ENCODE measurements at places on chromosomes 2 and 18. TPM values are rescaled to one million over a fixed set of nuclear protein-coding genes. Genes with fewer than 3 reads are reported as not detected.

ZNF385B gene
- not detected for total RNA-seq

DNA sequence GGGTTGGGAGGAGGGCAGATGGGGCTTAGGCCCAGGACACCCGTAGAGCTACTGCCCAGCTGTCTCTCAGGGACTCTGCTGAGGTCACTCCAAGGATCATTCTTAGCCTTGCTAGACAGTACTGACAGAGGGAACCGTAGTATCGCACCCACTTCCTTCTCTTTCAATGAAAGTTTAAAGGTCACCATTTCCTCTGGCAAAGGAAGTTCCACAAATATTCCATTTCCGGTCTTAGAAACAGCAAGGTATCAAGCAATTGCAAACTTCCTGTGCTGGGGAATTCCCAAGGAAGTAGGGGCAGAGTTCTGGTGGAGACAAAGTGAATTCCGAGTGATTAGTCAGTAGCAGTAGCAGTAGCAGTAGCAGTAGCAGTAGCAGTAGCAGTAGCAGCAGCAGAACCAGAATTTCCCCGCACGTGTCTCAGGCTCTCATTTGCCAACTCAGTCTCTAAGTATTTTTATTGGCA is 24.7 kb downstream of the IL1B start:
- H3K4me3 ChIP-seq: no peak overlapping the region
- no peak overlapping the region for H3K27ac ChIP-seq
- DNase-seq: no peak
- no peaks in the 10 kb centered on the region for H3K36me3 ChIP-seq
- peaks cover 4% of the 10 kb centered on the region for H3K4me1 ChIP-seq

- H3K27ac ChIP-seq: no peak overlapping the region
- peaks cover 11% of the 10 kb centered on the region for H3K27me3 ChIP-seq
- H3K36me3 ChIP-seq: no peaks in the 10 kb centered on the region
- peaks cover 2% of the 10 kb centered on the region for H3K4me1 ChIP-seq
- DNase-seq: no peak
- H3K4me3 ChIP-seq: no peak overlapping the region
Measured at GRCh38 chr2:217887841-217888701, 114.7 kb downstream of the TNS1 start.

DNA sequence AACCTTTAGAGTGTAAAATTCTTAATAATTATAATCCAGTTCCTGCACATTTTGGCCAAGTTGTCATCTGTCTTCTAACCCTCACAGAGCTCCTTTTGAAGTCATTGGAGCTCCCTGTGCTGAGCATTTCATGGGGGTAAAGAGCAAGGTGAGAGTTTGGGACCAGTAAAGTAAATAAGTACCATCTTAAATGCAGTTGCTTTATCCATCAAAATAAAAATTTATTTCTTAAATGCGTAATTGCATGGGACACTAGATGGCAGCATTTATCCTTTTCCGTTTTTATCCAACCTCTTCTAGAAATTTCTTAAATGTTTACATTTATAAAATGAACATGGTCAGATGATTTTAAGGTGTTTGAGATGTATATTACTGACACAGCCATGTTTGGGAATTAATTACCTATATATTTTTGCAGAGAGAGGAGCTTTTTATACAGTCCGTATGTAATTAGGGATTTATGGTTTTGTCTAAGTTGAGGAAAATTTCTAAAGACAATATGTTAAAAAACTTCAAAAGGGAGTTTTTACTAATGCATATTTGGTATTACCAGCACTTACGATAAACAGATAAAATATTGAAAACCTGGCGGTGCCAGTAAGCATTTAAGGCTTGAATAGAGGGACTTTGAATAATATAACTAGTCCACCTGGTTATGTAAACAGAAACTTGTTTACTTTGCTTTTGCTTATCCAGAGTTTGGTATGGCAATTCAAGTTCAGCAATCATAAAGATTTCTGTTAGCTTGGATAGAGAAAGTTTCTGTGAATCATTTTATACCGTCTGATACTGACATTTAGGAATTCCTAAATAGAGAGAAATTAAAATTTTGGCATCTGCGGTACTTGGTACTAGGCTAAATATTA is 54.5 kb downstream of the ACSL3 start:
- DNase-seq: no peak
- H3K27me3 ChIP-seq: no peaks in the 10 kb centered on the region
- peaks cover 8% of the 10 kb centered on the region for H3K4me1 ChIP-seq

- H3K4me3 ChIP-seq: no peak overlapping the region
- H3K27ac ChIP-seq: no peak overlapping the region
- H3K27me3 ChIP-seq: peaks cover 1% of the 10 kb centered on the region
- H3K36me3 ChIP-seq: no peaks in the 10 kb centered on the region
Measured at GRCh38 chr2:69359371-69359770, 27.7 kb downstream of the GFPT1 start.

Measured in glutamatergic neuron (in vitro differentiated cells).